ENCODE measurements at places on chromosomes 12 and 14.

- no peak for DNase-seq
These were observed 37.3 kb downstream of the VDR start for GRCh38 chr12:47867495-47867941.

GRCh38 chr12:2329661-2330210 lies 276.9 kb downstream of the CACNA1C start:
- DNase-seq, result no peak

DNA sequence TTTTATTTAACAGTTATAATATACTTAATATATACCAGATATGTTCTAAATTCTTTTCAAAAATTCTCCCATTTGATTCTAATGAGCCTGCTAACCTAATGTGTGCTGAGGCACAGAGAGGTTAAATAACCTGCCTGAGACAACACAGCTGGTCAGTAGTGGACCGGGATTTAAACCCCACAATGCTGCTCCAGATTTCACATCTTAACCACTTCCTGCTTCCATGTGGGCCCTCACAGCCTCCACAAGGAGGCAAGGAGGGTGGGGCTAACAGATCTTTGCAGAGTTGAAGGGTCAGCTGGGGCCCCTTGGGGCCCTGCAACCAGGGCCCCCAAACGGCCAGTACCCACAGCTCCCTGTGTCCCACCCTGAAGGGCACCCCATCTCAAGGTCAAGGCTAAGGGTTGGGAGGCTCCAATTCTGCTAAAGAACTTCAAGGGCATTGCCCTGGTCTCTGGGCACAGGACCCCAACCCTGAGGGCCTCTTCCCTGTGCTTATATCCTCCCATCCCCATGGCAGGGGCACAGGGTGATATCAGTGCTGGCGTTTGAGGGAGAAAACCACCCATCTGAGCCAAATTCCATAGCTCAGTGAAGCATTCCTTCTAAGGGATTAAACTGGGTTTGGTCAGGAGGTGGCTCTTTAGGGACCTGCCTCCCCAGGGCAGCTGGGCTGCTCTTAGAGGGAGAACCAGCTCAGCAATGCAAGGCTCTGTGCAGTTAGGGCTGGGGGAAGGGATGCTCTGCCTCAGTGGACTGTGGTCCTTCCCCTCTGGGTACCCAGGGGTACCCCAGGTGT lies 2.2 kb downstream of the KRT80 start:
- no peak for DNase-seq

DNA sequence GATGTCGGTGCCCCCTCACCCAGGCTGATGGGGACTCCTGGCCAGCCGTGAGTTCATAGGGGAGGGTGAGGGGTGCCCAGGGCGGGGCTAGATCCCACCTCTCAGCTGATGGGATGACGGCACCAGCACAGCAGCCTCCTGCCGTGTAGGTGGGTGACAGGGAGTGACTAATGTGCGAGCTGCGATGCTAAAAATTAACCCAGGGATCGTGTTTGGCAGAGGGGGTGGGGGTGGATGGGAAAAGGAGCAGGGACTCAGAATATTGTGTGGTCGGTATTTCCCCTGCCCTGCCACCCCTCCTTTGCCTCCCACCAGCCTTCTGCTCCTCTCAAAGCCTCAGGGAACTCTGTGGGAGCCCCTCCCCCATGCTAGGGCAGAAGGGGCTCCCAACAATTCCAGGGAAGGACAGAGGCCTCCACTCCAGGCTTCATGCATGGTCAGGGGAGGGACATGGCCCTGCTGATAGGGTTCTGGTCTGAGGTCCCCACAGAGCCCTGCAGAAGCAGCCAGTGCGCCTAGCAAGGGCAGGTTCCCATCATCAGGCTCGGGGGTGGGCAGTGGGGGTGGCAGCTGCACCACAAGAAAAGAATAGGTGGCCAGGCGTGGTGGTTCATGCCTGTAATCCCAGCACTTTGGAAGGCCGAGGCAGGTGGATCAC lies 12.5 kb downstream of the TAMALIN start:
- no peak for DNase-seq

- DNase-seq, result no peak
These were observed 50.0 kb upstream of the EVL start for GRCh38 chr14:100015251-100015655.

Measured in stimulated activated CD4-positive, alpha-beta T cell treated with anti-CD3 and anti-CD28 coated beads, TNF-alpha, amount 100 ng/mL, for 48 hours (primary cell).